ENCODE measurements at places on chromosomes 16 and 17.

DNA sequence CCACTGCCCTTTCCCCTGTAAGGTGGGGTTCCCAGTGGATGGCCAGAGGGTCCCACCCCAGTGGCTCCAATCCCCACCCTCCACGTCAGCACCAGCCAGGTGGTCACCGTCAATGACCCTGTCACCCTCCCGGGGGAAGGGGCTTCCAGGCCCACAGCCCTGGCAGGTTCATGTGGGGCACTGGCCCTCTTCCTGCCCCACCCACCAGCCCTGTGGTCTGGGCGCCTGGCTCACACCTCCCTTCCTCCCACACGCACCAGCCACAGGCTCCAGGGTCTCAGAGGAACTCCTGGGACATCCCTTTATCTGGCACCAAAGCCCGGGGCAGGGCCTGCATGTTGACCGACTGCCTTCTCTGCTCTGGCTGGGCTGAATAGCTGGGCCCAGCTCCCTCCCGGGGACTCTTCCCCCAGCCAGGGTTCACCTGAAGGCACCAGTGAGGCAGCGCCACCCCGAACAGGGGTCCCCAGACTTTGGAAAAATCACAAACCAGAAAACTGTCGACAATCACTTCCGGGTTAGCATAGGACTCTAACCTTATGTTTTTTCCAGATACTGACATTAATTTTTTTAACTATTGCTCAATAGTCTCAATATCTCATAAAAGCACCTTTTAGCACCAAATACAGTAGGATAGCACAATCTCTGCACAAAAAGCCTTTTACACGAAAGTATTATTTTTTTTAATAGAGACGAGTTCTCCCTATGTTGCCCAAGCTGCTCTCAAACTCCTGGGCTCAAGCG lies 21.9 kb upstream of the ZC3H18 start:
- no peak for DNase-seq

- no peak for DNase-seq
Measured at GRCh38 chr16:4388271-4389021, 16.8 kb downstream of the VASN start.

DNA sequence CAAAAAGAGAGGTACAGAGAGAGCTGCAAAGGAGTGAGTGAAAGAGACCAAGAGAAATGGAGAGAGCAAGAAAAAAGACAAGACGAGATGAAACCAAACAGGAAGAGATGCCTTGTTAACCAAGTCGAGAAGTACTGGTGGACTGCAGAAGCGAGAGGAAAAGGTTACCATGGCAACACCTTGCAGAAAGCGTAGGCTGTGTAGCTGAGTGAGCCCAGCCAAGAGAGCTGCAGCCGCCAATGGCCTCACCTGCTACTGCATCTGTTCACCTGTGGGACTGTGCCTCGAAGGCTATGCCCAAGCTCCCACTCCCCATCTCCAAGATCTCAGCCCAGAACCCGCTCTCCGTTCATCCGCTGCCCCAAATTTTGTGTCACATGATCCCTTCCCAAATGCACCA lies 161.3 kb downstream of the SLC39A11 start:
- DNase-seq, result no peak

DNA sequence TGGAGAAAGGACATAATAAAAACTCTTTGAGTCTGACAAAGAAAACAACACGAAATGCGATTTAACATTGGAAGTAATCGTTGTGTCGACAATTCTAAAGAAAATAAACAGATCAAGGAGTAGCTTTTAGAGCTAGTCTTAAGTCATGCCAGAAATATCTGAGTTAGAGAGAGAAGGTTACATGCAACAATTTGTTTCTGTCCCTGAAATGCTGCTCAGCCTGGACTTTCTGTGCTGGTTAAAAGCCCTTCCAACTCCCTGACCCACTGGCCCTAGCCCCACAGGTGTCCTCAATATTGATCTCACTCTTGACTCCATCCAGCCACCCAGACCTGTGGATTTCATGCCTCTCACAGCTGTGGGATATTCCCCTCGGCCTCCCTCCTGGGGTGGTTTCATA lies 33.2 kb upstream of the TEX2 start:
- no peak for DNase-seq

DNA sequence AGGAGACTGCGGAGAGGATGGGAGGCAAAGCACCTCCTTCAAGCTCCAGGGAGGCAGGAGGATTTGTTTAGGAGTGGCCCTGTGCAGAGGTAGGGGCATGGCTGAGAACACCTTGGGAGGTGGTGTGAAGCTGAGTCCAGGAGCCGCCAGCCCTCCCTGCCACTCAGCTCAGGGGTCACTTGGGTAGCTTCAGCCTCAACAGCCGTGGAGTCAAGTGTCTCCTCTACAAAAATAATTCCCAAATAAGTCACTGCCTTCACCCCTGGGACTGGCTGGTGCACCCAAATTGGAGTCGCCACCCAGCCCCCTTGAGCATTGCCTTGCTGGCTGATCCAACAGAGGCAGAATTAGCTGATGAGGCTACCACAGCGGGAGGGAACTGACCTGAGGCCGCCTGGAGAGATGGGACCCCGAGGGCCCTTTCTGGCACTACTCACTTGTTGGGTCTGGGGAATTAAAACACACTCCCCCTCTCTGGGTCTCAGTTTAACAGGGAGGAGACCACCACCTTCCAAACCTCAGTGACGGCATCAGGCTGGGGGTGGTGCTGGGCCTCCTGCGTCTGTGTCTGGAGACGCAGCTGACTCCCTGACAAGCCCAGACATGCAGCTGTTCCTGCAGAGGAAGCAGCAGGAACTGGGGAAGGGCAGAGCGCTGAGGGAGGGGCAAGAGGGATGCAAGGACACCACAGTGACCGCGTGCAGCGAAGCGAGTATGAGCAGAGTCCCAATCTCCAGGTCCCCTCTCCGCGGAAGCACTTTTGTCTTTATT lies 87.9 kb upstream of the TOB1 start:
- DNase-seq, result no peak

All from NCI-H1092 (cell line).